ENCODE measurements at places on chromosomes 2 and 18.

DNA sequence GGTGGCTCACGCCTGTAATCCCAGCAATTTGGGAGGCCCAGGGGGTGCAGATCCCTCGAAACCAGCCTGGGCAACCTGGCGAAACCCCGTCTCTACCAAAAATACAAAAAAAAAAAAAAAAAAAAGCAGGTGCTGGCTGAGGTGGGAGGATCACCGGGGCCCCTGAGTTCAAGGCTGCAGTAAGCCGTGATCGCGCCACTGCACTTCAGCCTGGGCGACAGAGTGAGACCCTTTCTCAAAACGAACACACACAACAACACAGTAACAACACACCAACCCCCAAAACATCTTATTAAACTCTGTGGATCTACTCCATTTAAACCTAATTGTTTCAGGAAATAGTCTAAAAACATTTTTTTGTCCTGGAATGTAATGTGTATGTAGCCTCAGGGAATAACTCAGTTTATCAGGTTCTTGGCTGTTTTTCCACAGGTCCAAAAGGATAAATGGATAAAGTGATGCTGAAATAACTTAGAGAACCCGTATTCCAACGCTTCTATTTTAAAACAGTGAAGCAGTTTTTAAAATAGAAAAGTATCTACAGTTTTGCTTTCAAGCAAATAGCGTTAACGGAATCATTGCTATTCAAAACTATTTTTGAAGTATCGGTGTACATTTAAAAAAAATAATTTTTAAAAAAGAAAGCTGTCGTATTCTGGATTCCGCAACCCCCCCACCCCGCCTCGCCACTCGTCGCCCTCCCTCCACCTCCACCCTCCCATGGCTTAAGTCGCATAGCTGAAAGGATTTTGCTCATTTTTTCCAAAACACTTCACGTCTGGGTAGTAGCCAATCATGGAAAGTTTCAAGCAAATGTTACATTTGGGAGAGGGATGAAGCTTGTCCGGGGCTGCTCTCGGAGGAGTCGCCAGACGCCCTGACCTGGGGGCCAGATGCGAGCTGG lies 895 bp upstream of the GLS start:
- DNase-seq, result no peak

DNA sequence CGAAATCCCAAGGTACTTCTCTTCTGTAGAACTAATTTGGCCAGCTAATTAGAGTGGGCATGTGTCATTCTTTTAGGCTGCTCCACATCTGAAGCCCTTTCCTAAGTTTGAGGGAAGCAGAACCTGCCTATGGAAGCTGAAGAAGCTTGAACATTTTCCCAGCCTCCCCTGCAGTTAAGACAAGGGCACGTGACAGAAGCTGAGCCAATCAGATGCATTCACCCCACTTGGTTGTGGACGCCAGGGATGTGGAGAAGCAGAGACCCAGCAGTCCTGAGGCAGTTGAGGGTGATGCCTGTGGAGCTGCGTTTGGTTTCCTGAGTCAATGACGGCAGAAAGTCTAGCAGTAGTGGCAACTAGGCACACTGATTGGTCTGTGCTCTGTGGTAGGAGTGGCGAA lies 26.1 kb upstream of the CERS6 start:
- no peak for DNase-seq

- no peak for DNase-seq
Observed at GRCh38 chr2:239132156-239132709, 268.6 kb downstream of the HDAC4 start.

DNA sequence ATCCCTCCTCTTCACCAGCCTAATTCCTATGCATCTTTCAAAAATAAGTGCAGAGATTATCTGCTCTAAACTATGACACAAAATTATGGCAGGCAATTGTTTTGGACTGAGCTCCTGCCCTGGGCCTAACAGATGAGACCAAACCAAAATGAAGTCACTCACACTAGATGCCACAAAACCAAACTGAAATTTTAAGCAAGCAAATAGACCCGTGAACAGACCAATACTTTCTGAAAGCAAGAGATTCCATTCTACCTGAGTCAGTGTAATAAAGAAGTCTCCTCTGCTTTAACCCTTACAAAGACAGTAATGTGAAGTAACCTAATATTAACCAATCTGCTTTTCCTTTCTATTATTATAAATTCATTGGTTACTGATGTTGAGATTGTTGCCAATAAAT lies 84.3 kb downstream of the RIT2 start:
- DNase-seq, result no peak

GRCh38 chr18:27546991-27547390 lies 361.9 kb upstream of the CHST9 start:
- no peak for DNase-seq

DNA sequence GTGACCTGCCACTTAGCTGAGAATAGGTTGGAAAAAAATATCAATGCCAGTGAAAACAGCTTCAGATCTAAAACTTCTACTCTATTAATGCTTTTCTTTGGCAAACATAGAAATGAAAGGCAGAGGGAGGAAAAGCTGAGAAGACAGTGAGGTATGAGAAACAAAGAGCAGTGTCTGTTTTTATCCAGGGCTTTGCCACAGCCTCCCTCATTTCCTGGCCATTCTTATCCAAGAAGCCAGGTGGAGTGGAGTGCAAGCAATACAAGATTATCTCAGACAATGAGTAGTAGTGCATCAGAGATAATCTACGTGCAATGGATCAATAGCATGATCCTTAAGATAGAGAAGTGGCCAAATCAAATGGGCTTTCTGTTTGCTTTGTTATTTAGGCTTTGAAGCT lies 808.7 kb upstream of the PIK3C3 start:
- no peak for DNase-seq

GRCh38 chr2:32058130-32058529 lies 5.2 kb upstream of the SPAST start:
- DNase-seq, result no peak

GRCh38 chr2:54936766-54937165 lies 113.5 kb downstream of the RTN4 start:
- DNase-seq, result no peak

GRCh38 chr18:21761471-21762115 lies 21.0 kb downstream of the MIB1 start:
- DNase-seq, result no peak

GRCh38 chr2:228140934-228141528 lies 40.5 kb downstream of the SPHKAP start:
- no peak for DNase-seq

- DNase-seq, result no peak
Observed at GRCh38 chr18:70024093-70024492, 76.4 kb upstream of the CD226 start.

DNA sequence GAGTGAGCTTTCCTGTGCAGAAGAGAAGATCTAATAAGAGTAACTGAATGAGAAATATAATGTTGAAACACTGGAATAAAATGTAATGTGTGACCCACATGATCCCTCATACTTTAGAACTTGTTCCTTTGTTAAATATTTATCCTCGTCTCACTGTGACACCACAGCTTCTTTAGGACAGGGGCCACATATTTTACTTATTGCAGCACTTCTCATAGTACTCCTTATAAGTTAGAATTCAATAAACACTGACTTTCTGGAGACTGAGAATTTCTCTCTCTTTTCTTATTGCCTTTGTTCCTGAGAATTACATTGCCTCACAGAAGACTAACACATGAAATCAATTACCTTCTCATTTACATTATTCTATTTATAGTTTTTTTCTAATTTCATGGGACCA lies 1234.6 kb upstream of the CHAC2 start:
- no peak for DNase-seq

DNA sequence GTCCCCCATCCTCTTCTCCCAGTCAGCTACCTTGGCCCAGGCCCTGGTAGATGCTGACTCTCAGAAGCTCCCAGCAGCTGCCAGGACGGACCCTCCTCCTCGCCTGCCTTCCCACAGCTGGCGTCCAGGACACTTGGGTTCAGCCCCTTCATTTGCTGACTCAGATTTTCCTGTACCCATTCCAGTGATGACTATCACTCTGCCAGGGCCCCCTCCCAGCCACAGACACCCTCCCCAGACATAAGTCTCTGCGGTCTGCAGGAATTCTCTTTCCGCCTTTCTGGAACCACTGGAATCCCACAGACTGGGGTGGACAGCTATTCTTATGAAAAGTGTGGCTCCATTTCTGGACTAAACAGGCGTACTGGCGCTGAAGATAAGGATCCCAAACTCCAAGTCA lies 260.3 kb upstream of the EPAS1 start:
- no peak for DNase-seq

- DNase-seq, result no peak
Observed at GRCh38 chr2:50856016-50856541, 175.9 kb downstream of the NRXN1 start.

- DNase-seq, result no peak
Observed at GRCh38 chr18:3688690-3689089, 238.7 kb downstream of the TGIF1 start.

DNA sequence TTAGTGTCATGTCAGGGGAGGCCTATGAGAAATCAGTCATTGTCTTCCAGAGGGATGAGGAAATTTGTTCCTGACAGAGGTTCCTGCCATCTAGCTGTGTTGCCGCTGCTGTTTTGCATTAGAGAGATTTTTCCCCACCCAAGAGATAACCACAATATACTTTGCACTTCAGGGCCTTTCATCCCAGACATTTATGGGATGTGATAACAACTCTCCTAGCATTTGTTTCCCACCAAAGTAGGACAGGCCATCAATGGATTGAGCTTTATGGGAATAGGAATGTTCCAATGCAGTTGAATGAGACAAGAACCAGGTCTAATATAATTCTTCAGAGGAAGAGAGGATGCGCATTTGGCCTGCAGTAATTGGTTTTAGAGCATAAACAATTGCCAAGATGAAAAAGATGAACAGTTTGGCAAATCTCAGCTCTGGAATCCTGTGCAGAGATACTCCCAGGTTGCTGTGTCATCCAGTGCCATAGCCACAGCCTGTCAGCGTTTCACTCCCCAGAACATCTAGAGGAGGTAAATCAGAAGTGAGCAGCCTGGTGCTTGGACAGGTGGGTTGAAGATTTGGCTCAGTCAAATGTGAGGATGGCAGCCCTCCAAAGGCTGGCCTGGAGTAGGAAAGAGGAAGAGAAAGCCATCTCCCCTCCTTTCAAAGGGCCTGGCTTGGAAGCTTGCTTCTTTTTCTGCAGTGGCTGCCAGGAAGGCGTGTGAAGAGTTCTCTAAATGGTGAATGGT lies 93.7 kb upstream of the SETBP1 start:
- DNase-seq, result no peak

GRCh38 chr2:133655610-133656009 lies 87.3 kb upstream of the NCKAP5 start:
- no peak for DNase-seq

GRCh38 chr18:79483971-79484491 lies 88.3 kb downstream of the NFATC1 start:
- DNase-seq, result no peak

GRCh38 chr18:73742957-73743356 lies 404.7 kb downstream of the FBXO15 start:
- no peak for DNase-seq

GRCh38 chr2:80026040-80026729 lies 278.4 kb downstream of the LRRTM1 start:
- no peak for DNase-seq

DNA sequence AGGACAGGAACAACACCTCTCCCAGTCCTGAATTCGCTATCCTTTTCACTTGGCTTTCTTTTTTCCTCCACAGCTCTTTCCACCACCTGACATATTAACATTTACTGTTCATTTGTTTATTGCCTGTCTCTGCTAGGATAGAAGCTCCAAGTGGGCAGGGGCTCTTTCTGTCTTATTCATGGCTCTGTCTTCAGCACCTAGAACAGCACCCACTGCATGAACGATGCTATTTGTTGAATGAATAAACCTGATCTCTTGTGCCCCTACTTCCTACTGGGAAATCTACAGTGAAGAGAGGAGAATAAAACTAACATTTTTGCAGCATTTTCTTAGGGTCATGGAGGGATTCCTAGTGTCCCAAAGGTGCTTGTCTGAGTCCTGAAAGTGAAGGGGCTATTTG lies 24.4 kb upstream of the GAREM2 start:
- no peak for DNase-seq

- no peak for DNase-seq
Observed at GRCh38 chr18:44569391-44570055, 111.2 kb upstream of the SETBP1 start.

- peak; percentile 46 for DNase-seq
Observed at GRCh38 chr2:6784291-6784690, 81.4 kb downstream of the CMPK2 start.

DNA sequence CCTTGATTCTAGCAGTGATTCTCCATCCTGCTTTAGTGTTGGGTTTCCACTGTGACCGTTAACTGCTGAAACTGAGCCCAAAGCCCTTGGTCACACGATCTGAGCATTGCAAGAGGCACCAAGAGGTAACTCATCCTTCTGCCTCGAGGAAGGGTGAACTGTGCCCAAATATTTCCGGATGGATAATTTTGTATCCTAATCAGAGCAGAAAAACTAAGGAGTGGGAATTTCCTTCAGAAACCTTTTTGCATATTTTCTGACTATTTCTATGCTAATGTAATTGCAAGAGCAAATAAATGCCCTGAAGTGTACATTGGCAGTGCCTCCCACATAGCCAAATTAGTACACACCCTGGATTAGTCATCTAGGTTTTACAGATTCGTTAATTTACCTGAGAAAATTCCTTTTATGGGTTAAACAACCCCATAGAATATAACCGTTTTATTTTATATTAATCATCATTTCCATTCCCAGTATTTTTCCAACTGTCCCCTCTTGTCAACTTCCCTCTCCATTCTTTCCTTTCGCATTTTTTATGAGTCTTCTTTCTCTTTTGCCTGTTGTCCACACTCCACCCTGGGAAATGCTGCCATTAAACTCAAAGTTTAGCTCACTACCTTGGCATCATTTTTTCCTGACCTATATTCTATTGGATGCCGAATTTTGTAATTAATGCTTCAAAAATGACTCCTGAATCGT lies 31.7 kb upstream of the COBLL1 start:
- no peak for DNase-seq

DNA sequence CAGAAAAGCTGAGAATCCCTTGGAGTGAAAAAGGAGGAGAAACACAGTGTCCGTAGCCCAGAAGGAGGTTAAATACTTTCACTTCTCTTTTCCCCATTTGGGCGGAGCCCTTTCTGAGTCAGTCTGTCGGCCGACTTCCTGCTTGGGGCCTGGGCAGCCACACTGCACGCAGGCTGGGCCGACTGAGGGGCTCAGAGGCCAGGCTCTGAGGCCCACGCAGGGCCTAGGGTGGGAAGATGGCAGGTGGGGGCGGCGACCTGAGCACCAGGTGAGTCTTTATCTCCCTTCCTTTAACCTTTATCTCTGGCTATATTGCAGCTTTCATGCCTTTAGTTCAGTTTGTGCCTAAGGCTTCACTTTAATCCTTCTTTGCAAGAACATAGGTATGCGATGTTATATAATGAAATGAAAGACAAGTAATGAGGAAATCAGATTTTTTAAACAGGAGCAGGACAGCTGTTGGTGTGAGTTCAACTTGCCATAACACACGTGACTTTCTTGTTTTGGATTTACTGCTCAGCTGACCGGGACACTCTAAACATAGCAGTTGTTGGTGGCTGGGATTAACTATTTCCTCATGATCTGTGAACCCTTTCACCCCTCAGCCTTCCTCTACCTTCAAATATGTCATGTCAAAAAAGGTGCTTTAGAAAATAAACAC lies at the start of gene SP100:
Gene SP100 (plus strand): TSS at position 141 of the 661 bp plus-strand sequence. CDS start 96 bp downstream, at position 237.
- DNase-seq, result peak; percentile 92
